NCI-H2171 treated with DMSO at 0.1 percent for 48 hours (cell line): ENCODE measurements at places on chromosomes 5 and 9.

GRCh38 chr5:59600153-59600552, 293.4 kb downstream of the PDE4D start:
- DNase-seq = no peak

DNA sequence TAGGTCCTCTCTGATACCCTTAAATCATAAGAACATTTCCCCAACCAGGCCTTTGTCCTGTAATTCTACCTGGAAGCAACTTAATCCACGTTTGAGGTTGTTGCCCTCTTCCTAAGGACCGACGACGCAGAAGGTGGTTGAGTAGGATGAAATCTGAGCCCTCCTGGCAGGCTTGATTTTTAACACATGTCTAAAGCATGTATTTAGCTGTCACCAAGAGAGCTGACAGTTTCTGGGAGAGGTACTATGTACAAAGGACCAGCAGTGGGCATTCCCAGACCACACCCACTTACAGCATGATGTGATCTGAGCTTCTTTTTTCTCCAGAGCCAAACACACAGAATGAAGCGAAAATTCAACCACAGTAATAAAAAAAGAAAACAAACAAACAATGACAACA, 260.9 kb downstream of the SH3GL2 start:
- peak; percentile 73 for DNase-seq

DNA sequence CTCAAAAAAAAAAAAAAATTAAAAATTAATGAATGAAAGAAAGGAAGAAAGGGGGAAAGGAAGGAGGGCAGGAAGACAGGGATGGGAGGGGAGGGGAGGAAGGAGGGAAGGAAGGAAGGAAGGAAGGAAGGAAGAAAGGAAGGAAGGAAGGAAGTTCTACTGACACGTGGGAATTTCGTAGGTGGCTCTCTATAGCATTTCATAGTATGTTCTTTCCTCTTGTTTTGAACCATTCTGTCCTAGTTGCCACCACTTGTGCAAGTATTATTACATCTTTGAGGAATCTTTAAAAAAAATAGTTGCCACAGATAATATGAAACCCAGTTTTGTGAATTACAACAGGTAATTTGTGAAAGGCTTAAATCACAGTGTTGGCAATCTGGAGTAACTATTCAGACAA, 253.8 kb downstream of the BNC2 start:
- DNase-seq = no peak

DNA sequence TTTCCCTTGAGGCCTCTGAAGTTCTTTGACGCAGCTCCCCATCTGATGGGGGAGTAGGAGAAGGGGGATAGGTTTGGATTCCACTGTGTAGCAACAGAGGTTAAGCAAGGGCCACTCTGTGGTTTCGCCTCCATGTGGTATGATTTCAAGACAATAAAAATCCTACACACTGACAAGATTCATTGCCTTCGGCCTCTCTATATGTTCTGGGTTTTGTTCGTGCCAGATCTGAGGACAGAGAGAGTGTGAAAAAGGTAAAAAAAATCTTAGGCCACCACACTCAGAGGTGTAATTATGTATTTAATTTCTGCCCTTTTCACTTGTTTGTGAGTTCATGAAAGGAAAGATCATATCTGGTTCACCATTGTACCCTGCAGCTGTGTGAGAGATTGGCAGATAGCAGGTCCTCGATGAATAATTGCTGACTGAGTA, 715.2 kb upstream of the ZNF608 start:
- no peak for DNase-seq

DNA sequence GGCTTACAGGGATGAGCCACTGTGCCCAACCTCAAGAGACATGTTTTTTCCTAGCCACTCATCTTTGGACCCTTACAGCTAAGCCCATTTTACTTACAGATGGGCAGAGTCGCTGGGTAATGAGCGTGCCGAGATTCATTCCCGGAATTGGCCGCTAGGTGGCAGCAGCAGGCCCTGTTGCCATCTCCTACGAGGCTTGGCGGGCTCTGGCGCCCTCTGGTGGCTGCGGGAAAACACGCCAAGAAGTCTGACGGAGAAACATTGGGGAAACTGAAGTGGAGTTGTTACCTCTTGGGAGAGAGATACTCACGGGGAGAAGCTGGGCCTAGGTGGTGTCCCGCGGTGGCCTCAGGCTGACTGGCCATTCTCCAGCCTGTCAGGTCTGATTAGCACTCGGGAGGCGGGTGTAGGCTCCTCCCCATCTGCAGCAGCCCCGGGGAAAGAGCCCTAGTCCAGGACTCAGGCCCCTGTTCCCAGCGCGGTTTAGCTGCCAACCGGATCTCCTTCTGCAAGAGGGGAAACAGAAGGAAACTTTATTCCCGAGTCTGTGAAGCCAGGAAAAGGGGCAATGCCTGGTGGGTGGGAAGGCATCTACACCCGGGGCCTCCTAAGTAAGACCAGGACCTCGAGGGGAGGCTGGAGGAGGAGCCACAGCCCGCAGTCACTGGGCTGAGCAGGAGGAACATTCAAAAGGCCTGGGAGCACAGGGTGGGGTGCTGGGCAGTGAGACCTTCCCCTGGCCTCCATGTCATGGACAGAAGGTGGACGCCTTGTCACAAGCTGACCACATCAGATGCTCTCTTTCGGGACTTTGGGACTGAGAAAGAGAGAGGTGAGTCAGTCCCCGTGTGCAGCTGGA, 9.7 kb downstream of the PTGES2 start:
- DNase-seq = peak; percentile 93

DNA sequence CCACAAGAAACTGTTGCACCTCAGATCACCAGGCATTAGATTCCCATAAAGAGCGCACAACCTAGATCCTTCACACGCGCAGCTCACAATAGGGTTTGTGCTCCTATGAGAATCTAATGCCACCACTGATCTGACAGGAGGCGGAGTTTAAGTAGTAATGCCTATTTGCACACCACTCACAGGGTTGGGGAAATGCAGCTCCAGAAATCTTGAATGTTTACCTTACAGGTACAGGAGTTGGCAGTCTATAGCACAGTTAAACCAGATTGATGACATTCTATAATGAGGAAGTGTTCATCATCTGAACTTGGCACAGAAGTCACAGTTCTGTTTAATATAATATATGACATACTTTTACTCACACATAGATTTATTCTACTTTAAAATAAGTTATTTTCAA, 732.2 kb upstream of the ZNF608 start:
- no peak for DNase-seq

DNA sequence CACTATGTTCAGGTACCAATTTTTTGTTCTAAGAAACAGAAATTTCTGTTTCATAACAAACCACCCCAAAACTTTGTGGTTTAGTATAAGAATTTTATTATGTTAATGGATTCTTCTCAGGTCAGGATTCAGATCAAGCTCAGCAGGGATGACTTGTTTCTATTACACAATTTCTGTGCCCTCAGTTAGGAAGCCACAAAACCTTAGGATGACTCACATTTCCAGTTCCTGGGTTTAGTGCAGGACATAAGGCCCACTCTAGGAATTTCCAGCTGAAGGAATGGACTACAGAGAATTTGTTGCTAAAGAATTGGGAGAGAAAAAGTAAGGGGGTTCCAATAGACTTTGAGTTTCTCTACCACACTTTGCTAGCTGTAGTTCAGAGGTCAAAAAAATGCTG, 629.3 kb downstream of the ANXA1 start:
- no peak for DNase-seq

DNA sequence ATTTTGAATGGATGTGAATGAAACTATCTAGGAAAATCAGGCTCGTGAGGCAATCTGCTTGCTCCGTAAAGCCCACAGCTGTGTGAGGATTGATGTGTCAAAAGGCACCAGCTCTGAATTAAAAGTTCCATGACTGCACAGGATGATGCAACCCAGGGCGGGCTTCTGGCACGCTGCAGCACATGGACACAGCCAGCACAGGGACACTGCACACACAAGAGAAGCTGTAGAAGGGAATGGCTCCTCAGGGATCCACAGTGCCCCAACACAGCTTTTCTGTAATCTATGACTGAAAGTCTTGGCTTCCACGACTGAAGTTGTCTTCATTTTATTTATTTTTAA, 151.0 kb downstream of the GCNT1 start:
- no peak for DNase-seq
